ENCODE measurements at places on chromosomes 13 and 19.

DNA sequence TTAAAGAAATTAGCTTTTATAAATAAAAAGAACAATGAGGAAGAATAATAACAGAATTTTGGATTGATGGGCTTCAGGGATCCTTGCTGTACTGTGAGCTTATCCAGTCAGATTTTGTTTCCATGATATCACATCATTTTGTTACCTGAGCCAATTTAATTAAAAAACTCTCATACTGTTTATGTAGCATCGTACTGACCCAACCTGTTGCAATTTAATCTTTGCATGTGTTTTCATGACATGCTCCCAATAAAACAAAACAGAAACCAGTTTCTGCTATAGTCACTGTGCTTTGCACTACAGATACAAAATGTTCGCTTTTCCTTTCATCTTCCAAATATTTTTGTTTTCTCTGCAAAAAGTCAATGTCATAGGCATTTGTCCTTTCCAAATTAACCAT is 109.7 kb upstream of the RNF113B start:
- DNase-seq, result no peak

- no peak for DNase-seq
Measured at GRCh38 chr13:60933638-60934037, 482.0 kb downstream of the PCDH20 start.

- no peak for DNase-seq
Measured at GRCh38 chr13:33345842-33346241, 60.3 kb upstream of the STARD13 start.

GRCh38 chr13:40230833-40231266 is 435.6 kb downstream of the FOXO1 start:
- DNase-seq, result no peak

- no peak for DNase-seq
Measured at GRCh38 chr19:39834287-39834841, 402 bp upstream of the DYRK1B start.

DNA sequence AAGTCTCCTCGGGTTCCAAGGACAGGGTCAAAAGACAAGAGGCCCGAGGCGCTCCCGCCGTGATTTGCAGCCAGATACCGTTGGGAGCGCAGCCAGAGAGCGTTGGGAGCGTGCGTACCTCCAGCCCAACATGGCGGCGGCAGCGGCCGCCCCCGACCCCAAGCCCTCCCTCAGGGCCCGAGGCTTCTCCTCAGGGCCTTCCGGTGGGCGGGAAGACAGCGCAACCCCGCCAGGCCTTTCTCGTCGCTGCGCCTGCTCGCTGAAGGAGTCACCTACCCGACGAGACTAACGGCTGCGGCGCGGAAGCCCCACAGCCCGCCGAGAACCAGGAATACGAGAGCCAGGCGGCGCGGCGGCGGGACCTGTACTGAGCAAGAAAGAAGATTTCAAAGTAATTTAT is 3.2 kb upstream of the ZNF850 start:
- no peak for DNase-seq

- no peak for DNase-seq
Measured at GRCh38 chr19:6161271-6161850, 25.9 kb downstream of the ACSBG2 start.

- no peak for DNase-seq
Measured at GRCh38 chr13:100108913-100109507, 20.1 kb downstream of the PCCA start.

- no peak for DNase-seq
Measured at GRCh38 chr19:54434873-54435214, 14.2 kb upstream of the LENG8 start.

DNA sequence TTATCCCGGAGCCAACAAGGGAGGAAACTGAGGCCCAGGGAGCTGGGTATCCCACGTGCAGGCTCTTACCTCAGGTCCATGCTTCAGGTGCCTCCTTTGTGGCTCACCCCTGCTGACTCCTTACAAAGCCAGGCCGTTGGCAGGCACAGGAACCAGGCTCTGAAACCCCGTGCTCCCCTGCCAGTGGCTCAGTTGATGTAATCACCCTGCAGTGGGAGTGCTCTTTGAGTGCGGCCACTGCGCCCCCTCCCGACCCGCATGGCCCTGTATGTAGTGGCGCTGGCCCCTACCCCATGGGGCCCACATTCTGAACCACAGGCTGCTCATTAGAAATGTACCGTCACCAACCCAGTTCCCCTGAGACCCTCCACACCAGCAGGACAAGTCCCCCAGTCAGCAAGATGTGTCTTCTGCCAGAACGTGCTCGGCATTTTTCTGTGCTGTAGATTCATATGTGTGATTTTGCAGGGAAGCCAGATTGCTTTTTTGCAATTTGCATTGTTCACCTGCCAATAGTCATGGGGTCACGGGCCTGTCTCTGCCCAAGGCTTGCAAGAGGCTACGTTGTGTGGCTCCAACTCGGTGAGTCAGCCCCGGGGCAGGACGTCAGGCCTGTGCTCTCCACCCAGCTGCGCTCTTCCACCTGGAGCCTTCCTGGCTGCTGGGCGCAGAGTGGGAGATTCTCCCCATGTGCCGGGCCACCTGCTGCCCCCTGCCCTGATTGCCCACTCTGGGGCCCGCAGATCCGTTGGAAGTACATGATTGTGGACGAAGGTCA is 60.3 kb downstream of the SMARCA4 start:
- no peak for DNase-seq

- DNase-seq, result no peak
Measured at GRCh38 chr13:23399347-23399746, 34.2 kb downstream of the SACS start.

DNA sequence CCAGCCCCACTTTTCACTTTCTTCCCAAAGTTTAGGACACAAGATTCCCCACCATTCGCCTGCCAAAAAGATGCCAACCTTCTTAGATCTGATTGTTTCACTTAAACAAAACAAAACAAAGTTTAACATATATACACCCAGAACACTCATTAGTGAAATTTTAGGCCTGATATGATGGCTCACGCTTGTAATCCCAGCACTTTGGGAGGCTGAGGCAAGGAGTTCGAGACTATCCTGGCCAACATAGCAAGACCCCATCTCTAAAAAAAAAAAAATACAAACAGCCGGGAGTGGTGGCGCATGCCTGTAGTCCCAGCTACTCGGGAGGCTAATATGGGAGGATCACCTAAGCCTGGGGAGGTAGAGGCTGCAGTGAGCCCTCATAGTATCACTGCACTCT is 4.9 kb downstream of the PGPEP1 start:
- DNase-seq, result no peak

DNA sequence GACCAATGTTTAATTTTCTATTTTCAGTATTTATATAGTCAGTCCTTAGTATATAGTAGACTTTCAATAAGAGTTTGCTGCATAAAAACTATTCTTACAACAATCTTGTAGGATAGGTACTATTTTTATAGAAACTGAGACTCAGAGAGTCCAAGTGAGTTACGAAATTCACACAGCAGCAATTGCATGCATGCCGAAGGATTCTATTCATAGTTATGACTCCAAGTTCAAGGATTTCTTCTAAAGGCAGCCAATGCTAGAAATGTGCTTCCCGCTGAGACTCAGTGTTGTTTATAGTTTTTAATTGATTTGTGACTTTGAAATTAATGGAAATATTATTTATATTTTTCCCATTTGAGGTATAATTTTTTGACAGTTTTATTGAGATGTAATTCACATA is 62.7 kb upstream of the CSNK1A1L start:
- no peak for DNase-seq

DNA sequence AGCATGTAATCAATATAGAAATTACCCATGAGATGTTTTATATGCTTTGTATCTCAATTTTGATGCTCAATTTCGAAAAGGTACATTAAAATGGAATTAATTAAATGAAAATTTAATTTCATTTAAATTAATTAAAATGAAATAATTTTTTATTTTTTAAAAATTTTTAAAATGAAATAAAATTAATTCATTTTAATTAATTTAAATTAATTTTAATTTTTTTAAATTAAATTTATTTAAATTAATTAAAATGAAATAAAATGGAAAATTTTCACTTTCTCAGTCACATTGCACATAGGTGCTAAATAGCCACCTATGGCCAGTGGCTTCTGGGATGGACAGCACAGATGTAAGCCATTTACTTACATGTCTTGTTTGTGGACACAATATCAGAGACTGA is 4.2 kb upstream of the SULT2B1 start:
- no peak for DNase-seq

DNA sequence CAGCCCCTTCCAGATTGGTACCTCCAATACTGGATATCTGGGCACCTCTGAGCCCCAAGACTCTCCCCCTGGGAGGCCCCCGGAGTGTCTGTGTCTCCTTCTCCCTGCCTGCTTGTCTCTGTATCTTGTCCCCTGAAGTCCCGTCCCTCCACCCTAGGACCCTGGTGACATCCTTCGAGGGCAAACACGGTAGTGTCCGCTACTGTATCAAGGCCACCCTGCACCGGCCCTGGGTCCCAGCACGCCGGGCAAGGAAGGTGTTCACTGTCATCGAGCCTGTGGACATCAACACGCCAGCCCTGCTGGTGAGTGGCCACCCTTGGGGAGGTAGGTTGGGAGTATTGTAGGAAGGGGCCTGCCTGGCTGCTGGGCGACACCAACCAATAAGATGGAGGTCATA is 844 bp downstream of the ARRDC2 start:
- DNase-seq, result no peak

DNA sequence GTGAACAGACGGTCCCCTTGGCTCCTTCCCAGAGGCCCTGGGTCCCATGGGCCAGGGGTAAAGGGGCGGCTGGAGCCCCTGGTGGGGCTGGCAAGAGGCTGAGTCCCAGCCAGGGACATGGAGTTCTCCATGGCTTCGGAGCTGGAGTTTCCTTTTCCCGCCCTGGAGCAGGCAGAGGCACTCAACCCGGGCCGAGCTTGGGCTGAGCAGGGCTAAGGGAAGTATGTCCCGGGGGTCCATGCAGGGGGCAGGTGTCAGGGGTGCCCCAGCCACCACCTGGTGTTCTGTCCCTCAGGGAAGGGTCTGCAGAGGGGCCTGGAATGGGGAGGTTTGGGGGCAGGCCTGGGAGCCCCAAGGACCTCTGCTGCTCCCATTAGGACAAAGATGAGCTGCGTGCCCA is 54.0 kb upstream of the TPM4 start:
- DNase-seq, result no peak

- DNase-seq, result peak; percentile 67
Measured at GRCh38 chr13:29594710-29595379, 643 bp downstream of the SLC7A1 start.

DNA sequence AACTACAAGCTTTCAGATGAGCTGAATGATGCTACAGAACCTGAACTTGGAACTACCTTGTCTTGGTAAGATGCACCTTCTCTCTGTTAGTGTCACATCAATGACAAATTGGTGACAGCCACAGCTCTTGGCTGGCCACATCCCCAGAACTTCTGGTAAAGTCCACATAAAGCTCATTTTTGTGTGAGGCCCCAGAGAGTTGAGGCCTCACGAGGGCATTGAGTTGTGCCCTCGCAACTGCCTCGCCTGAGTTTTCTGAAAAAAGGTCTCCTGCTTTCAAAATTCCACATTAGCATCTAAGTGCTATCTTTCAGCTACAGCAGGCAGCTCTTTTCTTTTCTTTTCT is 42.6 kb downstream of the MRPL57 start:
- no peak for DNase-seq

- DNase-seq, result no peak
Measured at GRCh38 chr13:27578121-27579030, 42.0 kb downstream of the LNX2 start.

DNA sequence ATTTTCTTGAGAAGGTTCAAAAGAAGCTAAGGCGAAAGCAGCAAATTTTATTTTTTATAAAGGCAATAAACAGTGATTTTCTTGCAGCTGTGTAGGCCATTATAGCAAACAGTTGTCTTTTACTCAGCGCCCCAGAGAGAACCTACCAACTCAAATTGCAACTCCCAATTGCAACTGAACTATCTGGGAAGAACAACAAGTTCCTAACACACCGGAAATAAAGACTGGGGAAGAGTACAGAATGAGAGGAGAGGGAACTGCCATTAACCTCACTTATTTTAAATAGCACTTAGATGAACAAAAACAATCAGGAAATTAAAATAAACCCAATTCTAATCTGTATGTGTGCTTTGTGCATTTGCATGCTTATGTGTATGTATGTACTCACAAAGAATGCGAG is 171.1 kb downstream of the KCTD12 start:
- DNase-seq, result no peak

DNA sequence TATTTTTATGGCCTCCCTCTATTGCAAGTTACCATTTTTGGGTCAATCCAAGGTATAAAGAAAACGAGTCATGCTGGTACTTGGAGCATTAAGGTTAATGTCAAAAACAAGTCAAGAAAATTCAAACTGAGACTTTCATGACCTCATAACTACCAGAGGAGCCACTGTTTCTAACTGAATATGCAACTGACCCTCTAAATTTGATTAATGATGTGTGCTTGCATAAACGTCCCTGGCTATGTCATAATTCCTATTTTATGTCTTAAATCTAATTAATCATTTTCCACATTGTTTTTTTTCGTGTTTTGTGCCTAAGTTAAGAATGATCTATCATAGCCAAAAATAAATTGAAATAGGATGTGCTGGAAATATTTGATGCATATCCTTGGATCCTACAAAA is 396.7 kb upstream of the GPC6 start:
- DNase-seq, result no peak

DNA sequence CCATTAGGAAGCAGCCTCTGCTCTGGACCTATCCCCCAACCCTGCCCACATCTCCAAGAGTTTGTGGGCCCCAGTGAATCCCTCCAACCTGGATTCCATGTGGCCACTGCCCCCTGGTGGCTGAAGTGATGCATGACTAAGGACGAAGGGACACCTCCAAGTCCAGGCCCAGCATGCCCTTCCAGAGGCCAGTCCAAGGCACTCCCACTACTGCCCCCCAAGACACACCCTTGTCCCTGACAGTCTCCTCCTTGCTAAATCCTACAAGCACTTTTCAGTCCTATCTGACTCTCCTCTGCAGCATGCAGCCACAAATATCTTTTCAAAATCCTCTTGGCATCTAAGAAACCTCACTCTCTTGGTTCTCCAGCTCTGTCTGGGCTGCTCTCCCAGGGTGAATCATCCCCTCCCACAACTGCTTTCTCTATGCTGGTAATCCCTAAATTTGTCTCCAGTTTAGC is 33.0 kb downstream of the DEDD2 start:
- no peak for DNase-seq

GRCh38 chr13:106286811-106287210 is 248.7 kb downstream of the EFNB2 start:
- DNase-seq, result no peak

DNA sequence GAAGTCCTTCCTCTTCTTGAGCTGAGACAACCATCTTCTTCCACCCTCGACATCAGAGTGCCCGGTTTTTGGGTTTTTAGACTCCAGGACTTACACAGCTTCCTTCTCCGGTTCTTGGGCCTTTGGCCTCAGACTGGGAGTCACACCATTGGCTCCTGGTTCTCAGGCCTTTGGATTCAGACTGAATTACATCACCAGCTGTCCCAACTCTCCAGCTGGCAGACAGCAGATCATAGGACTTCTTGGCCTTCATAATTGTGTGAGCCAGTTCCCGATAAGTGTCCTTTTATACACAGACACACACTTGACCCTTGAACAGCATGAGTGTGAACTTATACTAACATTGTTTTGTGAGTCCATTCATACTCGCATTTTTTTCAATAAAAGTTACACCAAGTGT is 166.0 kb upstream of the UBL3 start:
- no peak for DNase-seq

GRCh38 chr13:110574161-110574560 is 12.6 kb upstream of the RAB20 start:
- no peak for DNase-seq

- DNase-seq, result no peak
Measured at GRCh38 chr13:113948034-113948742, 25.7 kb downstream of the C13orf46 start.

GRCh38 chr13:31846961-31847752 is 107.8 kb downstream of the RXFP2 start:
- DNase-seq, result no peak

Data from frontal cortex (tissue), 4 donors.